Stimulated activated effector memory CD8-positive, alpha-beta T cell treated with anti-CD3 and anti-CD28 coated beads, Interleukin-12 subunit alpha, Interleukin-12 subunit beta, amount 100 ng/mL, for 72 hours (primary cell): ENCODE measurements at places on chromosomes 3 and 15.

GRCh38 chr3:14915636-14916222 is 31.7 kb upstream of the NR2C2 start:
- no peak for DNase-seq

GRCh38 chr3:36557021-36557707 is 176.9 kb downstream of the STAC start:
- DNase-seq = no peak

GRCh38 chr15:90774731-90775514 is 57.8 kb downstream of the BLM start:
- no peak for DNase-seq

GRCh38 chr15:48119277-48119676 is 1.5 kb upstream of the SLC24A5 start:
- no peak for DNase-seq

GRCh38 chr15:25534293-25534692 is 95.5 kb upstream of the UBE3A start:
- no peak for DNase-seq

DNA sequence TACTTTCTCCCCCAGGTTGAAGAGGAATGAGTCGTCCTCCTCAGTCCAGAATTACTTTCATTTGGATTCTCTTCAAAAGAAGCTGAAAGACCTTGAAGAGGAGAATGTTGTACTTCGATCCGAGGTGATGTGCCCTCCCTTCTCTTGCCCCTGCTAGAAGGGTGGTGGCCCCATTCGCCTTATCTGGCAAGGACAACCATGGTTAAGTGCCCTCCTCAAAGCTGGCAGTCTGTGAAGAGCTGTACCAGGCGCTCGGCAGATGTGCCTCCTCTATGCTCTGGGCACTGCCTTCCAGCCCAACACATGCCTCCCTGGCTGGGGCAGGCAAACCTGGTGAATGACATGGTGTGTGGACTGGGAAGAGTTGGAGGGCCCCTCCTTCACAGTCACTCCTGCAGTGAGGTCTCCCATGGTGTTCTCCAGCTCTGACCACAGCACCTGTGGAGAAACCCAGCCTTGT is 77.0 kb downstream of the CCK start:
- no peak for DNase-seq

GRCh38 chr3:17077606-17078005 is 192.9 kb downstream of the PLCL2 start:
- no peak for DNase-seq

DNA sequence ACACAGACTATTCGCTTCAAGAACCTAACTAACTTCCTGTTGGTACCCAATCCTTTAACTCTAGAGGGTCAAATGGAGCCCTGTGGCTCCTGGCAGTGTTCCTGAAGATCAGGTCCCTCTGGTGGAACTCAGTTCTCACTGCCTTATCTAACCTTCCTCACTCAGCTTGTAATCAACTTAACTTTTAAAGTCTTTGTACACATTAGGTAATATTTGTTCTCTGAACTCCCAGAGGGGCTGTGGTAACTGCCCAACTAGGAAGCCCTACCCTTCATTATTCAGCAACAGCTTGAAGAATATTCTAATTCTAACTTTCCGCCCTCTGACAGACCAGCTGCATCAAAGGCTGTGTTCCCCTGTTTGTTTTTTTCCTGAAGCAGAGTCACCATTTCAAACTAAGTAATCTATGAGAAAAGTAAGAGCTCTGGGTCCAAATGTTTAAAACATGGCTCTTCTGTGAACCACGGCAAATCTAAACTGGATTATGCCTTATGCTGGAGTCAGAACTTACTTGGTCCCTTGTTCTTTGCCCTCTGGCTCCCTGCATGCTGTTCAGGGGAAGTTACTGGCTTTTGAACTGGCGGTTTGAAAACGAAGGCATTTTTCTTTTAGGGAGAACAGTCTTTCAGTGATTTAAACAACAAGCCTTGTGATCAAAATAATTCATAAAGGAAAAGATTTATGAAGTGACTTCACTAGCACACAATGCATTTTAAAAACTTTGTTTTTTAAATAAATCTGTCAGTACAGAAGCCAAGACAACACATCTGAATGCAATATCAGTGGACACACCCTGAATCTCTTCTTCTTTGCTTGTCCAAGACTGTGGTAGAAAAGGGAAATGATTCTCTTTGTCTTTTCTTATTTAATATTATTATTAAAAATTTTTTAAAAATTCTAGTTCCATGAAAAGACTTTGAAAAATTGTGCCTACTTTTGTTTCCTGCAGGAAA is 365.6 kb downstream of the TIGIT start:
- no peak for DNase-seq

DNA sequence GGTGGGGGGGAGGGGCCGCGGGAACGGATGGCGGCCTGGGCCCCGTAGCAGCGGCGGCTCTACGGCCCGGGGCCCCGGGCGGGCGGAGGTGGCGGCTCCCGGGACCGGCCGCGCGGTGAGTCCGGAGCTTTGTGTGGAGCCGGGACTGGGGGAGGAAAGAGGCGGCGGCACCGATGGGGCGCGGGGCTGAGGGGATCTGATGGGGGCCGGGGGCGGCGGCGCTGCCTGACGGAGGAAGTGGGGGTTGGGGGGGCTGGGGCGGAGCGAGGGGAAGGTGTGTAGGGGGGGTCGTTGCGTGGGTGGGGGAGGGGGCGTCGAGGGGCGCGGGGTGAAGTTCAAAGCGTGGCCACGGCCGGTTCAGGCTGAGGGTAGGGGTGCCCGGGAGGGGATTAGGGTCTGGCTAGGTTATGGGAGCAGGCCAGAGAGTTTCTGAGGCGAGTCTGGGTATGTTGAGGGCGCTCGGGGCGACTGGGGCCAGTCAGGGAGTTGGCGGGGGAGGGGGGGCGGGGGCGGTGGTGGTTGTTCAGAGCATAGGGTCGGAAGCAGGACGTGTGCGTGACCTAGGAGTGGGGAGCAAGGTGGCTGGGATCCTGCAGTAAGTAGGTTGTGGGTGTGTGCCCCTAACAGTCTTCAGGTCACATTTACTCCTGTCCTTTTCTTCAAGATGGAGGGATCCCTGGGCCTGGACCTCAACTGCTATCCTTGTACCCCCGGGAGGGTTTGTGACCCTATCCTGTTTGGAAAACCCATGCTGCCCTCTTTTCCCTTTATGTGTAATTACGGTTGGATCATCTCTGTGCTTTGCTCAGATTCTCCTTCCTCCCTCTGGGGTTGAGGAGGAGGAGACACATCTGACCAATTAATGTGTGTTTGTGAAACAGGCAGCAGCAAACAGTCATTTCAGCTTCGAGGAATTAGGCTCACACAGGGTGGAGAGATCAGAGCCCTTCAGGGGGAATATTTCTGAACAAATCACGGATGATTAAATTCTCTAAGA is 644 bp downstream of the ZNF609 start:
- peak; percentile 26 for DNase-seq

DNA sequence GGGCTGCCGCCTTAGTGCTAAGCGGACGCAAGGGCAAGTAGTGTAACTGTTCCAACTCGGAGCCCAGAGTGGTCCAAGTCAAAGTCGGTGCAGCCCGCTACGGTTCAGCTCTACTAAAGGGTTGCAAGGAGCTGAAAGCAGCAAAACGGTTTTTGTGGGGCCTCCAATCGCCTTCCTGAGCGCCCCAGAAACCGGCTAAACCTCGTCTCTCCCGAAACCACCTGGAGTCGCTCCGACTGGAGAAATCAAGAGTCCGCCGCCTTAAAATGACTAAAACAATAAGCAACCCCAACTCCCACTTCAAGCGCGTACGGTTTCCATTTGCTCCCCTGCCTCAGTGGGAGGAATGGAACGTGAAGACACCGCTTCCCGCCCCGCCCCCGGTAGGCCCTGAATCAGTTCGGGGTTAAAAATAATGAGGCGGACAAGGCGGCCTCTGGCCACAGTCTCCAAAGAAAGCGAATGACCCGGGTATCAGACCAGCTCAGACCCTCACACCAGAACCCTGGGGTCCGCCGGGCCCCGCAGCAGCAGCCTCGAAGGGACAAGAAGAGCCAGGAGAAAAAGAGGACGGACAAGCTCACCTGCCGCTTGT is 401 bp downstream of the SEC11A start:
- DNase-seq = no peak

DNA sequence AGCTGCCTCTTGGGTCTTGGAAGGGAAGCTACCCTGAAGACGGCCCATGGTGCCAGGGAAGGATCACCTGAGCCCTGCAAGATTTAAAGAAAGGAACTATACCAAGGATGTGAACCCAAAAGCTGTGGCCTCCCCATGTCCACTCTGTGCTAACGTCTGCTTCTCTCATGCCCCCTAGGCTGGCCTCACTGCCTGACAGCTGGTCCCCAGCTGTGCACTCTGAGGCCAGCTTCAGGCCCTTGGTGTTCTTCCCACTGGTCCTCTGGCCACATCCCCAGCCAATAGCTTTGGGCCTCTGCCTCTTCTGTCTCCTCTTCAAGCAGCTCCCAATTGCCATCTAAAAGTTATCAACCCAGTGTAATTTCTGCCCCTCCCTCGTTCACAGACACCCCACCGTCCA is 5.2 kb upstream of the LRRK1 start:
- no peak for DNase-seq

DNA sequence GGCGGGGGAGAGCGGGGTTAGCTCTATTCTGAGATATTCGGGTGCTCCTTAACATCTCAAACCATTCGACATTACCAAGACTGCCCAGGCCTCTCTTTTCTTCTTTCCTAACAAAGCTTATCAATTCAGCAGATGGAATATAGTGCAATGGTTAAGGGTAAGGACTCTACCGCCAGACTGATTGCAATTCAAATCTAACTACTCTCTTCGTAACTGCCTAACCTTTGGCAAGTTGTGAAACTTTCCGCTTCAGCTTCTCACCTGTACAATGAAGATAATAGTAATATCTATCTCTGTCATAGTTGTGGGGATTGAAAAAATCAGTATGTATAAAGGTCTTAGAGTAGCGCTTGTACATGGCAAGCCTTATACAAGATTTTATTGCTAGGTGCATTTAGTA is 972 bp downstream of the UBA5 start:
- no peak for DNase-seq

DNA sequence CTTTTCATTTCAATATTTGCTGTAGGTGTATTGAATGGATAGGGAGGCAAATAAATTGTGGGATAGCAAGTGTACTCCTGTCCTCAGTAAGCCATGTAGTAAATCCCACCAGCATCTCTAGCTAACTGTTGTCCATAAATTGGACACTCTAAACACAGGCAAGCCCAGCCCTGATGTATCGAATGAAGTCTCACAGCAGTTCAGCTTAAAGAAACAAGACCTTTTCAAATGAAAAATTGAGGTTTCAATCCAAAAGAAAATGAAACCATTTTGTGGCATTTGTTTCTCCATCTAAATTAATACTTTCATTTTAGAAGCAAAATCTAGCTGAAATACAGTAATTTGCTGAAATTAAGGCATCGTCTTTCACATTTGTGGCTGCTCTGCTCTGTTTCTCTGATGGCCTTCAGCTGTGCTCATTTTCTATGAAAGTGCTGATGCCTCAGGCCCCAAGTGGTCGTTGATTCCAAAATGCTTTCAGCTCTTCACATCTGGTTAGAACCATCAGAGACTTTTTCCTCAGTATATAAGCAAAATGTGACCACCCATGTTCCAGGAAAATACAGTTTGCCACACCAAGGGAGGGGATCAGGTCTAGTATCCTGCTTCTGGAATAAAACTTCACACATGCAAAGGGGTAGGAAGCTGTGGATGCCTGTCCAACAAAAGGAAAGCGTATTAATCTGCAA is 245.0 kb downstream of the ZMAT3 start:
- DNase-seq = no peak

DNA sequence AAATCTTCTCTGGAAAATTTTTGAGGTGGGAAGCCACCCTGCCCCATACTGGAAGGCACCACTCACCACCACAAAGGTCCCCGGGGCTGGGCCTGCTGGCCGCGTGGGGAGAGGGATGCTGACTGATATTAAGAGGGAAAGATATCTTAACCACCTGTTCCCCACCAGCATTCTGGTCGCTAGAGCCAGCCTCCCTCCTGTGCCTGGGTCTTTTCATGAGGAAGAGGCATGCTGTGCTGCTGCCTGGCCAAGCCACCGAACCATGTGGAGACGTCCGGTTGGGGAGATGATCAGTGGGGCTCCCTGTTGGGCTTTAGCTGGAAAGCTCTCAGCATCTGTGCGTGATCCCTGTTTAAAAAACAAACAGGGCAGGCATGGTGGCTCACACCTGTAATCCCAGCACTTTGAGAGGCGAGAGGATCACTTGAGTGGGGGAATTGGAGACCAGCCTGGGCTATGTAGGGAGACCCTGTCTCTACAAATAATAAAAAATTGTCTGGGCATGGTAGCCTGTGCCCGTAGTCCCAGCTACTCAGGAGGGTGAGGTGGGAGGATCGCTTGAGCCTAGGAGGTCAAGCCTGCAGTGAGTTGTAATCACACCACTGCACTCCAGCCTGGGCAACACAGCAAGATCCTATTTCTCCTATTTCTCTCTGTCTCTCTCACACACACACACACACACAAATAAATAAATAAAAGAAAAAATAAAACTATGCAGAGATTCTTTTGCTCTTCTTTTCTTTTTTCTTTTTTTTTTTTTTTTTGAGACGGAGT is 1.0 kb downstream of the KLHL18 start:
- DNase-seq = peak; percentile 65

DNA sequence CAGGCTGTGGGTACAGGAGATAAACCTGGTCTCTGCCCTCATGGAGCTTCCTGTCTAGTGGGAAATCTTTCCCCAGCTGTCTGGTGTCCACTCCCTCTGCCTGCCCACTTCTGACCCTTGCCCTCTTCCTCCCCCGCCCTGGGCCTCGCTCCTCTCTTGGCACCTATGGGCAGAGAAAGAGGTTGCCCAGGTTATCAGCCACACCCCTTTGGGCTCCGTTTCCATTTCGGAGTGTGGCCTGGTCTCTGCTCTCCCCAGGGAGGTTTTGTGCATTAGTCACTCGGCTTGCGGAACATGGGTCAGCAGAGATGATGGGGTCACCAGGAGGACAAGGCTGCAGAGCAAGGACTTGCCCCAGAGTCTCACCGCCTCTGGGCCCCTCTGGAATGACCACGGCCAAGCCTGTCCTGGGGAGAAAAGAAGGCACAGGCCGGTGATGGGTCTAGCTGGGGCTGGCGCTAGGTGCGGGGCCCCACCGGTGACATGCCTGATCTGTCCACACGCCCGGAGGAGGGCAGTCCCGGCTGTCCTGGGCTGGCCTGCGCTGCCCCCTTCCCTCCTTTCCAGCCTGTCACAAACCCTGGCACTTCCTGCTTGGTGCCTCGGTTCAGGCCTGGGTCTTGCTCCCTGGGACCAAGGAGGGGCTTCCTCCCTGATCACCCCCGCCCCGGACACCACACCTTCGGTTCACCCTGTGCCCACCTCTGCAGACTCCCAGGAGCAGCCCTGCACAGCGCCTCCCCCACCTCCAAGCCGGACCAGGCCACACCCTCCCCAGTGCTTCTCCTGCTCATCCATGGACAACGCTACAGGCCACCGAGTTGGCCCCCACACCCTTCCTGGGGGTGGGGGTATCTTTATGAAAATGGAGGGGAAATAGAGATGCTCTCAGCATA is 35.6 kb upstream of the MUC4 start:
- no peak for DNase-seq
